Activated CD8-positive, alpha-beta memory T cell treated with anti-CD3 and anti-CD28 coated beads, Interleukin-2, amount 10 ng/mL, durations not matched to agents 7 days and 5 days (primary cell): ENCODE measurements at places on chromosomes 2 and 18.

DNA sequence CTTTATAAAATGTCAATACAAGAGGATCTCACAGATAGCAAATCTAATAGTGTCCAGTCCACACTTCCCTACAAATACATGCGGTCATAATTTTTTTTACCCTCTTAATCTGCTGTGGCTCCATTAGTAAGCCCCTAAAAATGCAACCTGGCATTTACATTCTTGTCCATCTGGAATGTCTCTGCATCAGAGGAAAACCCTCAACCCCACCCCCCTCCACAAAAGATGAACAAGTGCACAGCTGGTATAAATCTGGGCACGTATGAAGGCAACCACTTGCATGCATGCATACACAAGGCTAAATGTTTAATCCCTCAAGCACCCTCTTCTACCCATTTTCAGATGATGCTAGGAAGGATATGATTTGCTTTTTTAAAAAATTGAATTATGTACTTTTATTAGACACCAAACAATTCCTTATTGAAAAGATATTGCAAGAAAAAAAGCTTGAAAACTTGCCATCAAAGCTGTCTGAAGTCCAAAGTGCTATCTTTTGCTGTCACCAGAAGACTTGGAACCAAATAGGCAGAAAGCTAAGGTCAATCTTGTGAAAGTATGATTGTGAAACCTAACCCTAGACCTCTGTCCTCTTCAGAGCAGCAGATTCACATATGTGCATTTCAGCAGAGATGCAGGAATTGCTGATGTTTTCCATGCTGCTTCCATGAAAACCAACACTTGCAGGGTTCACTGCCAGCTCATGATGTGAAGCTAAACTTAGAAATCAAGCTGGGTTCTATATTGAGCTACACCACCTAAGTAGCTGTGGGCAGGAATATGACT is 39.0 kb downstream of the IRS1 start:
- no peak for DNase-seq

- no peak for DNase-seq
Measured at GRCh38 chr2:58515827-58516573, 274.9 kb upstream of the FANCL start.

- no peak for DNase-seq
Measured at GRCh38 chr2:178905261-178905660, 98.0 kb upstream of the TTN start.

GRCh38 chr2:125853626-125854025 is 802.3 kb upstream of the GYPC start:
- DNase-seq: no peak

DNA sequence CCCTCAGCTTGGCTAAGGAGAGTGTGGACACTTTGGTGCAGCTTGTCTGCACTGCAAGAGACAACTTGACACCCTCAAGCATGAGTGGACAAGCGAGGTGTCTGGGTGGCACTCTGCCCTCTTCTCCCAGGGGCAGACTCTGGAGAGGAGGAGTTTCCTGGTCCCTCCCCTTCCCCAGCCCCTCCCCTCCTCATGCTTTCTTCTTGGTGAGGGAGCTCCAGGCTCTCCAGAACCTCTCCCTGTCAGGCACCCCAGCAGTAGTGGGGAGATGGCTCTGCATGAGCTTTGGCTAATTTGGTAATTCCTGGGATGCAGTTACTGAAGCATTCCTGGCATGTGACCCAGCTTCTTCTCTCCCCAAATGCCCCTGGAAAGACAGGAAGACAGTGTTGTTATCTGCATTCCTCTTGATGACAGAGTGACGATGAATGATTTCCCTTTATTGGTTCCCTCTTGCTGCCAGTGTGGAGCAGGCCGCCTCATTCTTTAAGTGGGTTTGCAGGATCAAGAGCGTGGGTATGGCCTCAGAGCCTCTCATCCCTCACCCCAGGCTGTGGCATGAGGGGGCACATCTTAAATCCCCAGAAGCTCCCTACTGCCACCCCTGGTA is 89.2 kb downstream of the STPG4 start:
- no peak for DNase-seq

- DNase-seq: no peak
Measured at GRCh38 chr2:85438201-85439024, 19.9 kb downstream of the SH2D6 start.

- DNase-seq: no peak
Measured at GRCh38 chr2:172924097-172924660, 151.5 kb upstream of the MAP3K20 start.

DNA sequence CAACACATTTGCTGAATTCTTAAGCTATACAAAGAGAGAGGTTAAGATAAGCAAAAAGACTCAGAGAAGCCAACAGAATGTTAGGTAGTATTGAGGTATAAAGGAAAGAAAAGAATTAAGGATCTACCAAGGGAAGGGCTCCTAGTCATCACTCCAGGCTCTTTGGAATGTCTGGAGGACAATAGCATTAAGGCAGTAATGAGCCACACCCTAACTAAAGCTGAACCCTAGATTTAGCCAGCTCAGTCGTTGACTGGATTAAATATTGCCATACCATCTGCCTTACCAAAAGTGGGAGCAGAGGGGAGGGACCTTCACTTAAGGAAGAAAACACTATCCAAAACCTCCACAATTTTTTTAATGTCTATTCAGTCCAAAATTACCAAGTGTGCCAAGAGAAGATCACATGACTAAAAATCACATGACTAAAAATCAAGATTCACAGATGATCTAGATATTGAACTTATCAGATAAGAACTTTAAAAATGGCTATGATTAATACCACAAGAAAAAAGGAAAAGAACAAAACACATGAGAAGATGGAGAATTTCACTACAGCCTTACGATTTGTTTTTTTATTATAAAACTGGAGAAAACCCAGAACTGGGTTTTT is 59.7 kb downstream of the EXOC6B start:
- no peak for DNase-seq

DNA sequence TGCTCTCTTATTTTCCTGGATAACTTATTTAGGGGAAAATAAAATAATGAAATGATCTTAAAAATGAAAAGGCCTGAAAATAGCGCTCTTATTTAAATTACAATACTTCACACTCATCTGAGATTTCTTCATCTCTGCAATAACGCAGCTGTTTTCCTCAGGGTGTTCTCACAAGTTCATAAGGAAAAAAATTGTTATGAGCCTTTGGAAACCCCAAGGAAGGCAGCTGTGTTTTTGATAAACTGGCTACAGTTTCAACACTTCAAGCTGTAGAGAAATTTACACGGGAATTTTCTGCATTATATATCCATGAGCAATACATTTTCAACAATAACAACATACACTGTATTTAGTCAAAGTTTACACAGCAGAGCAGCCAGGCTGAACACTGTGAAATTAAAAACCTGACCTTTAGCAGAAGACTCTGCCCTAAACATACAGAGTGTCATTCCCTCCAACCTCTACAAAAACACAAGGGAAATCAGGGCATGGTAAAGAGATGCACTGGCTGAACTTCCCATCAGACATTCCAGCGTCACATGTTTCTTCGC is 959.6 kb downstream of the SLC4A3 start:
- DNase-seq: no peak
